ENCODE measurements at places on chromosomes 1 and 21.
A peak's percentile ranks its signal among the peaks of the same experiment; 100 is the strongest.

- no peak for DNase-seq
Observed at GRCh38 chr1:46575778-46576177, 24.3 kb upstream of the KNCN start.

DNA sequence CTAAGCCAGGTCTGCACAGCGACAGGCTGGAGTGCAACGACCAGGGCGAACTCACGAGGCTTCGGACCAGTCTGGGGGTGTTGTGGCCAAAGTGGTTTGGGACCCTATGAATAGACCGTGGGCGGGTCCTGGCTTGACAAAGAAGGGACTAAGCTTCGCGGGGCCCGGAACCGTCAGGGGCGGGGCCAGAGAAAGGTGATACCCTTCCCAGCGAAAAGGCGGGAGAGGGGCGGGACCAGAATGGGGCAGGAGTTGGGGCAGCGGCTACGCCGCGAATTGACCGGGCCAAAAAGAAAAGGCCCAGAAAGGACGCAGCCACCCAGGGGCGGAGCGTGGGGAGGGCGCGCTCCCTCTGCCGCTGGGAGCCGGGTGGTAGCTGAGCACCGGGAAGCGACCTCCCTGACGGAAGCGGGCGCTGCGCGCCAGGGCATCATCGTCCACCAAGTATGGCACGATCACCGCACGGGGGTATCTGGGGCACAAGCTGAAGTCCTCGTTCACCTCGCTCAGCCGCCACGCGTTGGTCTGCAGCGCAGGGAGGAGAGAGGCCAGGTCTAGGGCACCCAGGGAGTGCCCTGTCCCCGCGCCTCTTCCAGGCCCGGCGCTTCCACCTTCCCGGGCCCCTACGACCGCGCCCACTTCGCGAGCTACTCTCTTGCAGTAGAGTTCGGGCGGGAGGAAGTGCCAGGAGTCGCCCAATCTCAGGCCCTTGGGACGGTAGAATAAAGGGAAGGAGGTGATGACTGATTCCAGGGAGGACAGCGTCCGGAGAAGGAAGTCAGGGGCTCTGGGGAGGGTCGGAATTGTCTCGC, 6.7 kb upstream of the FAM167B start:
- peak; percentile 88 for DNase-seq

DNA sequence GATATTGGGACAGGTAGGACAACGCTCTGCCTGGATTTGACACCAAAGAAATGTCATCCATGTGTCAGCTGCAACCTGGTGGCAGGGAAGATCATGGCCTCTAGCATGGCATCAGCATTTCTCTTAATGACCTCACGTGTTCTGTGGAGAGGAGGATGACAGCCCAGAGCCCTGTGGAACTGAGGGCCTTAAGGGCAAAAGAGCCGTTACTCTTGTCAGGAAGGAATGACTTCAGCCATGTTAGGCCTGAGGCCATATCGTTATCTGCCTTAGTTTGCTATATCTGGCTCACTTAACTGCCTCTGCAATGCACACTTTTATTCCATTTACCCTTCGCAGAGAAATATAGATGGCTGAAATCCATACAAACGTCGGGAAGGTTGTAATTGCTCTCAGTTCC, 83.2 kb upstream of the PBX1 start:
- no peak for DNase-seq

DNA sequence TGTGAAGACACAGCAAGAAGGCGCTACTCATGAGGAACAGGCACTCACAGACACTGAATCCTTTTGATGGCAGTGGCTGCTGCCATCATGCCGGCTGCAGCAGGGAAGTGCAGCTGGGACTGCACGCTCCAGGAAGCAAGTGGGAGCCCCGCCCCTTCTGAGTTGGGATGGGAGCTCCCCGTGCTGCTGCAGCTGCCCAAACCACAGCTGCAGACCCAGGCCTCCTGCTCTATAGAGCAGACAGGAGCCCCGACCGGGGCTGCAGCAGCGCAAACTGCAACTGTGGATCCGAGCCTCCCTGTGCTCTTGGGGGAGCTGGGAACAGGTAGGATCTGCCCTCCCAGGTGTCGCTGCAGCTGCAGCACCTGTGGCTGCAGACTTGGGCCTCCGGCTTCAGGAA, 65.2 kb upstream of the MARK1 start:
- DNase-seq: no peak

DNA sequence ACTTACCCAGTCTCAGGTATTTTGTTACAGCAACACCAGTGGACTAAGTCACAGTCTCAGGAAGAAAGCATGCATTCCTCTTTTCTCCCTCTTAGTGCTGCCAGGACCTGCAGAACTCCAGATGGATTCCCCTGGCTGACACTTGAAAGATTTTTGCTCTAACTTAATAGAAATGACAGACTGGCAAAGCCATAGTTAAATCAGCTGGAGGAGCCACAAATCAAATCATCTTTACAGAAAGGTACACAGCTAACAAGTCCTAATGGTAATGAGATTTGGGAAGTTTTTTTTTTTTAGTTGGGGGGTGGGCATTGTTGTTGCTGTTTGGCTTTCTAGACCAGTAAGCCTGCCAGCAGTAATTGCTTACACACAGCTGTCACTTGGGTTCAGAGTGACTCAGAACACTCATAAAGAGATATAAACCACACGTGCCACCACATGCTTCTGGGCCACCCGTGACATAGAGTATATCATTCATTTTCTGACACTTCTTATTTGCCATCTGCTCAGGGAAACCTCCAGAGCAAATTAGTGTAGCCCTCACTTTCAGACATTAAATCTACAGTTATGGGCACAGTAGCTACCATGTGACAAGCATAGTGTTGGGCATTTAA, 72.4 kb downstream of the FH start:
- no peak for DNase-seq

GRCh38 chr1:217472915-217473314, 158.0 kb downstream of the GPATCH2 start:
- DNase-seq: no peak

GRCh38 chr1:40076895-40077312, 20.1 kb downstream of the PPT1 start:
- no peak for DNase-seq
